ENCODE measurements at places on chromosomes 2 and 18. TPM values are rescaled to one million over a fixed set of nuclear protein-coding genes. Genes with fewer than 3 reads are reported as not detected.
A peak's percentile ranks its signal among the peaks of the same experiment; 100 is the strongest.

EFHD1 gene
- total RNA-seq = 1.1 TPM

ASXL2 gene
- total RNA-seq = 28.5 TPM

TEX44 gene
- total RNA-seq = not detected

LYPD6B gene
- total RNA-seq = not detected

CYS1 gene
- total RNA-seq = not detected

LRP1B gene
- not detected for total RNA-seq

SCN3A gene
- not detected for total RNA-seq

CRACDL gene
- total RNA-seq = 0.13 TPM

CYP27A1 gene
- 0.66 TPM for total RNA-seq

DPP4 gene
- total RNA-seq = 34.6 TPM

RFTN2 gene
- total RNA-seq = 0.17 TPM

ADAM23 gene
- total RNA-seq = 2.2 TPM

DNA sequence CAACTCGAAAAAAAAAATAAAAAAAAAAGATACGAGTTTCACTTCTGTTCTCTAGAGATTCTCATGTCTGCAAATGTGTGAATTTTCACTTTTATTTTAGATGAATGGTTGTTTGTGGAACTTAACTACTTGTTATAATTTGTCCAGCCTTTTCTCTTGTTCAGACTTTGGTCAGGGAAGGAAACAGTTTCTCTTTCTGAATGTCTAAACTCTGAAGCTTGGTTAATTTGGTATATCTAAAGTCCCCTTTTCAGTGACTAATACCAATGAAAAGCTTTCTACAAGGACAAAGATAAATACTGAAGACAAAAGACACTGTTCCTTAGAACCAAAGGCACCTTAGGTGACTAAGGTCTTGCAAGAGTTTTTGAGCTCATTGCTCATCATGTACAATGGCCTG lies 144.4 kb upstream of the PIEZO2 start:
- no peak for ATAC-seq

GRCh38 chr2:169512525-169512924 lies 3.0 kb downstream of the KLHL41 start:
- no peak for ATAC-seq

DNA sequence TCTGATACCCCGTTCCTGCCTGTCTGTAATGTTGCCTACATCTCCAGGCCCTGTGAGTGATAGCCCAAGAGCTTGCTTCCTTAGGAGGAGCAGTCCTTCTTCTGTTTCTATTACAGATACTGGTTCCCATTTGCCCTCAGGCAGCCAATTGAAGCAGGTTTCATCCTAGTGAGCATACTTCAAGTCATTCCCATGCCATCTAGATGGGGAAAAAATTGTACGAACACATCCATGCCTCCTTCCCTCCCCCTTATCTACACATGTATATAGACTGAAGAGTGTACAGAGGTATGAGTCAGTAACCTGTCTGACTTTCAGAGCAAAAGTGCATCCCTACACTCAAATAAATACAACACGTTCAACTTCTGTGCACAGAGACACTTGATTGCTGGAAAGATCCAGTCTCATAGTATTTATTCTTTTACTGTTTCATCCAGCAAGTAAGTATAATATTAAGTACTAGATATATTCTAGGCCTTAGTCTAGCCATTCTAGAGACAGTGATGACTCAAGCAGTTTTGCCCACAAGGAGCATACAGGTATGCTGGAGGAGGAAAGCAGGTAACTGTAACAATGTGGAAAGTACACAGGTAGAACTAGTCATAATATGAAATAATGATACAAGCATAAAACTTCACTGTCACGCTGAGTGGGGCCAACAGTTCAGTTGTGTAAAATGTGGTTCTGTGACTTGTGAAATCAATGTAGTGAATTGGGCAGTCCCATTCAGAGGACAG lies 153.4 kb downstream of the MGAT5 start:
- ATAC-seq = peak; percentile 22

GRCh38 chr18:49886891-49887764 lies 73.8 kb upstream of the ACAA2 start:
- ATAC-seq = peak; percentile 69

GRCh38 chr2:151971301-151972051 lies 127.4 kb downstream of the CACNB4 start:
- ATAC-seq = no peak

- ATAC-seq = no peak
Measured at GRCh38 chr2:95551055-95551568, 40.7 kb upstream of the TRIM43 start.

GRCh38 chr18:11387880-11388279 lies 221.5 kb upstream of the SLC35G4 start:
- ATAC-seq = no peak

DNA sequence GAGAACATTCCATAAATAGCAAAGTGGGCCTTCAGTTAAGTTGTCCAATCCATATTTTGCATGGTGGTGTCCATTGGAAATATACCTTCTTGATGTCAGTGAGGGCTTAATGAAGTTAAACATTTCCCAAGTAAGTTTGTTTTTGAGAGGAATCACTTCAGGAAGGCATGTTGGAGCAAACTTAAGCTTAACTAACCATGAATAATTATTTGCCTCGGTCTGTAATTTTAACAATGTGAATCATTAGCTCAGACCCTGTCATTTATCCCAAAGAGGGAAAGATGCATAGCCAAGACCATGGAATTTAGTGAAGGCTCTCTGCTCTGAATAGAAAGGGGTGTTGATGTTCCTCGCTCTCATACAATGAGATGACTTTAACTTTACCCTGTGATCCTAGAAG lies 47.4 kb downstream of the SPATS2L start:
- ATAC-seq = no peak

- ATAC-seq = no peak
Measured at GRCh38 chr2:25158096-25158852, 10.1 kb downstream of the POMC start.

GRCh38 chr2:28643911-28644334 lies 107.7 kb upstream of the PPP1CB start:
- ATAC-seq = no peak

DNA sequence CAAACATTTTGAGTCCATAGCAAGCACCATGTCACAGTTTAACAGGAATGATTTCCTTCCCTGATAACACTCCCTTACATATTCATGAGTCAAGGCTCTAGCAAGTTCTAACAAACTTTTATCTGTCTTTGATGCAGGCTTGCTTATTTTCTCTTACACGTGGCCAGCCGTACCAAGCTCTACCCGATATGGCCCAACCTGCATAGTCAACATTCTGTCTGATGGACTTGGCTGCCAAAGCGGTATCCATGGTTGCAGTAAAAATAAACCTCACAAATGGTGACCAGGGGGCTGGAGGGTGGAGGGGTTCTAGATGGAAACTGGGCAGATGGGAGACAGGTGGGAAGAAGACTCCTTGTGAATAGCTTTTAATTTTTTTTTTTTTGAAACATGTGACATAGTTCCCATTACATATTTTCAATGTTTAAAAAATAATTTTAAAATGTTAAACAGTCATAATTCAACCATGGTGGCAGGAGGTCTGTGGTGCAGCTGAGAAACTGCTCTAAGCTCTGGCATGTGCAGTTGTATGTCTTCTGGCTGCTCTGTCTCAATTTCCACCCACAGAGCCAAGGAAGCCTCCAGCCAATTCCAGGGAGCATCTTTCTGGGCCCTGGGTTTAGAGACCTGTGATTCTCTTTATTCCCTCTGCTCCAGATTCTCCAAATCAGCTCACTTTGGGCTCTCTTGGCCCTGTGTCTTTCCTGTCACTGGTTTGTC lies 20.7 kb upstream of the CXCR1 start:
- ATAC-seq = no peak

GRCh38 chr2:205700331-205701132 lies 18.2 kb downstream of the NRP2 start:
- peak; percentile 77 for ATAC-seq

DNA sequence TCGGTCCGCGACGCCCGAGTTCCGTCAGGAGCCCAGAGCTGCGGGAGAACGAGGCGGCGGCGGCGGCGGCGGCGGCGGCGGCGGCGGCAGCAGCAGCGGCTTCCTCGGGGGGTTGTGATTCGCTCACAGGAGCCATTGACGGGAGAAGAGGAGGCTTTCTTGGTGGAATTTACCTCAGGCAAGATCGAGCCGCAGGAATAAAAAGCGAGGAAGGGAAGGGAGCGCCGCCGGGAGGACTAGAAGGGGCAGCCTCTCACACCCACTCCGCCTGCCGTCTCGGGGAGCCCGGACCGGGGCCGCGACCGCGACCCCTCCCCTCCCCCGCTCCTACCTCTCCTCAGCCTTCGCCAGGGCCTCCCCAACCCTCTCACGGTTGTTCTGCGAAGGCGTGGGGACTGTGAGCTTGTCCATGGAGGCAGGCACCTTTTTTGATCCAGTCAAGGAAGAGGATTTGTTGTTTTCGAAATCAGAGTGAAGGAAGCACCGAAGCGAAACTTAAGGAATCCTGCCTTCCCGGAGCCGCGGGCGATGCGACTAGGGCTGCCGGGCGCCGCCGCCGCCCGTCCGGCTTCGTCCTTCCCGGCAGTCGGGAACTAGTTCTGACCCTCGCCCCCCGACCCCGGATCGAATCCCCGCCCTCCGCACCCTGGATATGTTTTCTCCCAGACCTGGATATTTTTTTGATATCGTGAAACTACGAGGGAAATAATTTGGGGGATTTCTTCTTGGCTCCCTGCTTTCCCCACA lies 506 bp downstream of the BMPR2 start:
- ATAC-seq = peak; percentile 43

- no peak for ATAC-seq
Measured at GRCh38 chr2:233672886-233673285, 1.2 kb downstream of the UGT1A9 start.

DNA sequence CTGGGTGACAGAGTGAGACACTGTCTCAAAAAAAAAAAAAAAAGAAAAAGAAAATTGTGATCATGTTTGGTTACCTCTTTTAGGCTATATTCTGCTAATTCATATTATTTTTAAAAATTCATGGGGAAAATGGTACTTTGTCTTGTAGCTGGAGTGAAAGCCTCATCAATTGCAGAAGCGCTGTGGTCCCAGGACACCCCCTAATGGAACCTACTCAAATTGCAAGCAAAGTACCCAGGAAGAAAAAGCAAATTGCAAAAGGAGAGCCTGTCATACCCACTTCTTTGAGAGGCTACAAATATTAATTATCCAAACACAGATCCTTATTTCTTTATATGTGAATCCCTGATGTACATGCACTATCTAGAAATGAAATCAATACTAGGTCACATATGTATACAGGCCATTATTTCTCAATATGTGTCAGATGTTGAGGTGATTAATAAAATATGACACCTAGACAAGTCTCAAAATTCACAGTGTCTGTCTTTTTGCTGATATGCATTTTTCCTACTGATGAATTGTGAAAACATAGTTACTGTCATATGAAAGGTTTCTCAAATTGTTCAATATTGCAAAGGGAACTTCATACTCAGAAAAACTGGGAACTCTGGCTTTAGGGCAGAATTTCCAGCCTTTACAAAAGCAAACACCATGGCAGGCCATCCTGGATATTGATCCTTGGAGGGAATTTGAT lies 12.6 kb downstream of the CRACDL start:
- no peak for ATAC-seq

DNA sequence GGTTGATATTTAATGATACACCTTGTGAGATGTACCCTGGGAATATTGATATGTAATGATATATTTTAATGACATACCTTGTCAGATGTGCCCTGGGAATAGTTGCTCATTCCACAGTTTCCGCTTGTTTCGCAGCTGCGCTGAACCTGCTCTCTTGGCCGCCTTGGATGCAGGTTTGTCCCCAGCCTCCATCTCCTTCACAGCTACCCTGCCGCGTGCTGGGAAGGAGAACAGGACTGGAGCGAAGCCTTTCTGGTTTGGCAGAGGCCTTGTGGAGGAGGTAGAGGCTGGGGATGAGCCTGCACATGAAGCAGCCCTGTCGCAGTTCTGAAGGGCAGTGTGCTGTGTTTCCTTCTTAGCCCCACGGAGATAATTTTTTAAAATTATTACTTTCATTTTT lies 14.6 kb downstream of the ATG4B start:
- ATAC-seq = no peak

- no peak for ATAC-seq
Measured at GRCh38 chr2:60058781-60059180, 494.7 kb downstream of the BCL11A start.

DNA sequence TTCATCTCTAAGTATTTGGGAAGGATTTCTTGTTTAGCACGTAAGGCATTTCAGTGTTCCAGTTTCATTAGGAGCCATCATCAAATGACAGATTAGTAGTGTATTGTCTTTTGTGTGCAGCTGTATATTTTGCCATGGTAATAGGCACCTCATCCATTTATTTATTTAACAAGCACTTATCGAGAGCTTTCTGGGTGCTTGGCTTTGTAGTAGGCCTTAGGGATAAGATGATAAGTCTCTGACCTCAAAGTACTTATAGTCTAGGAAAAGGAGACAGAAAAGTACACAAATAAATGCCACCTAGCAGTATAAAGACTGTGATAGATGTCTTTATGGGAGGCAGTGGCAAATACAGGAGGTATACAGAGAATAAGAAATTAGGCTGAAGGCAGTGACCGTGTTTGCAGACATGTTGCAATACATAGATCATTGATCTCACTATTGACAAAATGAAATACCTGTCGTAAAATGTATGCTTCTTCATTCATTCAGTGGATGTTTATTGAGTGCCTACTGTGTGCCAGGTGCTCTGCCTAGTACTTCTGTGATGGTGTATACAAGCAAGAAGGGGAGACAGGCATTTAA lies 265.9 kb downstream of the SETBP1 start:
- no peak for ATAC-seq

- no peak for ATAC-seq
Measured at GRCh38 chr2:192700934-192701333, 506.2 kb upstream of the TMEFF2 start.

- no peak for ATAC-seq
Measured at GRCh38 chr2:189549449-189549832, 31.1 kb downstream of the SLC40A1 start.

GRCh38 chr2:24871852-24872333 lies 48.1 kb downstream of the ADCY3 start:
- ATAC-seq = no peak

- no peak for ATAC-seq
Measured at GRCh38 chr2:169983506-169983905, 156.3 kb downstream of the UBR3 start.

DNA sequence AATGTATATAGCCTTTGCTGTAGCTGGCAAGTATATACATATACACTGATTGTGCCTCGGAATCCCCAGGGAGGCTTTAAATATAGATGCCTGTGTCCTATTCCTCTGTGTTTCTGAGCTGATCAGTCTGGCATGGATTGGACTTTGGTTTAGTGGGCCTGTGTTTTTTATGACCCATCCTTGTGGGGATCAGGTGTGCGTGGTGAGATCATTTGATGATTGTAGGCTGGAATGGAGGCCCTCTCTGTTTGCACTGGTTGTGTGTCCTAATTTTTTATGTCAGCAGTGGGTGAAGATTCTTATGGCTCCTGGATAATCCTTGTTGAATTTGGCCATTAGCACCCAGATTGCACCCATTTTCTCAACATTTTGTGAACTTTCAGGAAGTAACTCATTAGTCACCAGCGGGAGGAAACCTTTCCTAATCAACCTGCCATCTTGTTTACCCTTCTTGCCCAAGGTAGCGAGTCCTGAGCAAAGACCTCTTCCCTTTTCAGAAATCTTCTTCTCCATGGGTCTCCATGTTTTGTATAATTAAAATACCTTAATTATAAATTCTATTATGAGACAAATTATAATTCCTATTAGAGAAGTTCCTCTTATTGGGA lies 75.8 kb downstream of the UGGT1 start:
- ATAC-seq = no peak

Measured in activated T-helper 17 cell treated with anti-CD3 and anti-CD28 coated beads, Interleukin-2, amount 50 U/mL, for 72 hours (primary cell).